Stimulated activated CD4-positive, alpha-beta T cell treated with anti-CD3 and anti-CD28 coated beads, Interleukin-1b, Interleukin-23, amount 100 ng/mL, for 1 hour (primary cell): ENCODE measurements at places on chromosomes 7 and 10.

DNA sequence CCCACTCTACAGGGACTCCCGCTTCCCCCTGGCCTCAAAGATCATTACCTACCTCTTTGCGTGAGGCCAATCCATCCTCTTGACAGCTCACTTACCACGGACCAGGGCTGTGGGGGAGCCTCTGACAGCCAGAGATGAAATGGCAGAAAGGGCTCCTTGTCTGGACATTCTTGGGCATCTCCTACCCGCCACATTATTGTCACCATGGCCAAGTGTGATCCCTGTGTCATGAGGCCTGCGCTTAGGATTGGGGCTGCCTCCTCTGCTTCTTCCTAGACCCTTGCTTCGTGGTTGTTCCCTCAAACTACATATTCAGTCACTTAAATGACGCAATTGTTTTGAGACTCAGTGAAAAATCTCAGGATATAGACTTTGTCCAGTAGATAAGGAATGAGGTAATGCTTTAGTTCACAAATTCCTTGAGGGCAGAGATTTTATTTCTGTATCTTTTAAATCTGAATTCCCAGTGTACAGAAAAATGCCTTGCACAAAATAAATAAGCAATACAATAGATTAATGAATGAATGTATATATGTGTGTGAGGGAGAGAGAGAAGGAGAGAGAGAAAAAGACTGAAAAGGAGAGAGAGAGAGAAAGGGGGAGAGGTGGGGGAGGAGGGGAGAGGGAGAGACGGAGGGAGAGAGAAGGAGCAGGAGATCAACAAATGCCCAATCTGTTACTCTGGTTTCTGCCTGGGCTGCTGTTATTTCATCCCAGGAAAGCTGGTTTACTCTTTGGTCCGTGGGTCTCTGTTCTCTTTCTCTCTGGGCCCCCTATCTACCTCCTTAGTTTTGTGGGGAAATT, 159.0 kb downstream of the PLXNA4 start:
- DNase-seq = no peak

DNA sequence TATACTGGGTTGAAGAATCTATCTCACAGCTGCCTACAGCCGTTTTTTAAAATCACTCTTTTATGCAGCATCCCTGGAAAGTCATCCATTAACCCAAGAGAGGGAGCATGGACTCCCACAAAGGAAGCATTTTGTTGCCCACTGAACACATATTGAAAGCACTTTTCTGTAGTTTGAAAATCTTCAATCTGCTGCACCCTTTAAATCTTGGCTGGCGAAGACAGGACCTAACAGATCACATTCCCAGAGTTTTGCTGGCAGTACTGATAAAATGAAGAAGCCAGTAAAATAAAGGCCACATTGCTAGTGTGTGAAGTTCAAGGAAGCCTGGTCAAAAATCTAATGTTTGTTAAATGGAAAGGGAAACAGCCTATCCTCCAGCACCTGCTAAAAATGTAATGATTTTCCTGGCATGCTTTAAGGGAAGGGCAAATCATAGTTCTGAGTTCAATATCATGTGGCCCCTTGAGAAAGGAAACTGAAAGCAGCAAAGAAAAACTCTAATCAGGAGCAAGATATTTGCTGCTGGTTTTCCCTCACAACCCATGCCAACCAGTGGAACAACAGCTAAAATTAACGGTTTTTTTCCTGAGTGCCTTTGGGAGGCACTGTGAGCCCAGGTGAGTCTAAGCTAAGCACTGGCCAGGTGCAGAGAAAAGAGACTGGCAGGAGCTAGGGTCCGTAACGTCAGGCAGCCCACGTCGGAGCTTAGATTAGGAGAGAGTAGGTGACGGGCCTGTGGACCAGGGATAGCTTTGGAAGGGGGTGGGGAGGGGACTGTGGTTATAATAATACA, 97.9 kb upstream of the PALS2 start:
- DNase-seq = no peak

- no peak for DNase-seq
These were observed 24.4 kb downstream of the EBF3 start for GRCh38 chr10:129939416-129940275.

DNA sequence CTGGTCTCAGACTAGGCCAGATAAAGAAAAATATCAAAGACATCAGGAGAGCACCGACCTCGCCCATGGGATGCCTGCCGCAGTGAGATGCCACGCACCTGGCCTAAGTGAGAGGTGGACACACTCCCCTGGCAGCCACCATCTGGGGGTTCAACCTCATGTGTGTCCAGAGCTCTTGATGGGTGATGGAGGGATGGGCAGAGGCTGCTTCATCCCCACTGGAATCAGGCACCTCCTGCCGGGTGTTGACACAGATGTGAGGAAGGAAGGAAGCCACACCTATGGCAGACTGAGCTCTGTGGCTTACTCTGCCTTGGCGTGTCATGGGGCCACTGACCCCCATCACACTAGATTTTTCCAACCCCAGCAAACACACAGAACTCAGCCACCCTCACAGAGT, 11.4 kb downstream of the ZNF488 start:
- no peak for DNase-seq

- no peak for DNase-seq
These were observed 396.0 kb downstream of the SEMA3D start for GRCh38 chr7:84790882-84791281.

GRCh38 chr7:102934239-102934638, 21.4 kb downstream of the LRRC17 start:
- no peak for DNase-seq

DNA sequence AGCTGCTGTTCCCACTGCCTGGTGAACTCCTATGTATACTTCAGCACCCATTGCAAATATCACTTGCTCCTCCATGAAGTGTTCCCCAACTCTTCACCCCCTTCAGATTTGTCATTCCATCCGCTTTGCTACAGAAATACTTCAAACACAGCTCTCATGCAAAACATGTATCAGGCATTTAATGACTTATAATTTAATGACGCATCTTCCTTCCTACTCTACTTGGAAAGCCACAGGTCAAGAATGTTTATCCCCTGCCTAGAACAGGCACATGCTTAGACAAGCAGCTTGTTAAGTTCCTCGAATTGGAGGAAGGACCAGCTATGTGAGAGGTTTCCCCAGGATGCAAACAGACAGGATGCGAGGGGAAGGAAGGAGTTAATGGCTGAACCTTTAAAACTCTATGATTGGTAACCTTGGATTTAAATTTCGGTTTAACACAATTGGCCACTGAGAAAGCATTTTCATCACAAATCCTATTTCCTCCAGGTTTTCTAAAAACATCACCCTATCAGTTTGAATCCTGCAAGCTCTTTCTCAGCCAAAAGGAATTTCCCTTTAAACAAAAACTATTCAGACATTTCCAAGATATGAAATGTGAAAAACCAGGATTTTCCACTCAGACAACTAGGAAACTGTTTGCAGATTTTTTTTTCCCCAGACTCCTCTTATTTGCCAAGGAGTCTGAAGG, 11.5 kb downstream of the CREB3L2 start:
- no peak for DNase-seq

DNA sequence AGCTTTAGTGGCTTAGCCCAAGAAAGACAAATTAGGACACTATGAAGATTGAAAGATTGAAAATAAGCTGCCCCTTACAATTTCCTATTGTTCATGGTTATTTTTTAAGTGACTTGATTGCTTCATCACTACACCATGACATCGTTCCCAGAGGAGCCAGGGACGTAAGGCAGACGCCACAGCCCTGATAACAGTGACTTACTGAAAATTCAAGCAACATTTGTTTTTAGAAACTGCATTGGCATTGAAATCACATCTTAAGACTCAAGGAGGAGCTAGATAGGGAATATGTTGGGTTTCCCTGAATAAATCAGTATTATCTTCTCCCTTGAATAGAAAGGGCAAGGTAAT, 38.7 kb upstream of the ANK3 start:
- no peak for DNase-seq

DNA sequence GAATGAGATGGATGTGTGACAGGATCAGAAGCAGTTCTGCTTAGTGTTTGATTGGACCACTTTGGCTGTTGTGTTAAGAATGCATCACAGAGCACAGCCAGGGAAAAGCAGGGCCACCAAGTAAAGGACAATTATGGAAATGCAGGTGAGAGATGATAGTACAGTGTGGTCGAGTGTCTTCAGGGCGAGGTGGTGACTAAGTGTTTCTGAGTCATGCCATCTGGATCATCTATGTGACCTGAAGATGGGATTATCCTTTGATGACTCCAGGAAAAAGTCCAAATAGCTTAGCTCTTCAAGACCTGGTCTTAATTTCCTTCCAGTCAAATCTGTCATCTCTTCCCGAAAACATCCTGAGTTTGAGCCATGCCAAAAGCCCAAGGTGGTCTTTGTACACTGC, 523.2 kb upstream of the IGFBP3 start:
- no peak for DNase-seq

DNA sequence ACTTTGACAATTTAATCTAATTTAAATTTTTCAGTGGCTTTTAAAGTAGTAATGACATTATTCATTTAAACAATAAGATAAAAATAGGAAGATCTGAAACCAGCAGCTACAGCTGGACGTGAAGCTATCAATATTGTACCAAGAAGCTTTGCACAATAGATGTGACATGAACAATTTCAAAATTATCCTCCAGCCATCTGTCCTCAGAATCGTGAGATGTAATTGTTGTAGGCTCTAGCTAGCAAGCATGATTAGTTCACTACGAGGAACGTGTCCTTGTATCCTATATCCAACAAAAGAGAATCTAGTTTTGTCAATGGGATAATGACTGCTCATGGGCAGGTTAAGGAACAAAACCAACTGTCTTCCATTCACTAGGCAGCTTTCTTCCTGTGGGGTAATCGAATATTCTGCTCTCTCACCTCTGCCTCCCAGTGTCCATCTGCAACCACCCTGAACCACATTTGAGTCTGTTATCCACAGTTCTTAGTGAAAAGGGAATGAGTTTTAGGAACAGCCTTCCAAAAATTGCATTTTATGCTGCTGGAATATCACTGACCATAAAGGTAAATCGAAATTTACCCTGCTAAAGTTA, 247.3 kb downstream of the PARD3 start:
- DNase-seq = no peak

DNA sequence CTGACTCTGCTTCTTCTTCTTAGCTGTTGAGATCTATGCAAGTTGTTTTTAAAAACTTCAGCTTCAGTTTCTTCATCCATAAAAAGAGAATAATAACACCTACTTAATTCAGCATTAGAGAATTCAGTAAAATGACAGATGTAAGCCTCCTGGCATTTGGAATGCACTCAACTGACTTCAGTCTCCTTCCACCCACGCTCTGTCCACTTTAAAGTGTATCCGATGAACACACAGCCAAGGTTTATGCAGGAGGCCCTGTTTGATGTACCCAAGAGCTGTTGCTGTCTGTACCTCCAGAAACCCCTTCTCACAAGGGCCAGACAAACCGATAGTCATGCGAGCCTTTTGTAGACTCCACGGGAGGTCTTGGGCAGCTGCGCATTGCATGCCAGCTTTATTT, 27.1 kb upstream of the SLC35B4 start:
- no peak for DNase-seq

GRCh38 chr10:13404305-13404759, 56.2 kb upstream of the SEPHS1 start:
- no peak for DNase-seq

DNA sequence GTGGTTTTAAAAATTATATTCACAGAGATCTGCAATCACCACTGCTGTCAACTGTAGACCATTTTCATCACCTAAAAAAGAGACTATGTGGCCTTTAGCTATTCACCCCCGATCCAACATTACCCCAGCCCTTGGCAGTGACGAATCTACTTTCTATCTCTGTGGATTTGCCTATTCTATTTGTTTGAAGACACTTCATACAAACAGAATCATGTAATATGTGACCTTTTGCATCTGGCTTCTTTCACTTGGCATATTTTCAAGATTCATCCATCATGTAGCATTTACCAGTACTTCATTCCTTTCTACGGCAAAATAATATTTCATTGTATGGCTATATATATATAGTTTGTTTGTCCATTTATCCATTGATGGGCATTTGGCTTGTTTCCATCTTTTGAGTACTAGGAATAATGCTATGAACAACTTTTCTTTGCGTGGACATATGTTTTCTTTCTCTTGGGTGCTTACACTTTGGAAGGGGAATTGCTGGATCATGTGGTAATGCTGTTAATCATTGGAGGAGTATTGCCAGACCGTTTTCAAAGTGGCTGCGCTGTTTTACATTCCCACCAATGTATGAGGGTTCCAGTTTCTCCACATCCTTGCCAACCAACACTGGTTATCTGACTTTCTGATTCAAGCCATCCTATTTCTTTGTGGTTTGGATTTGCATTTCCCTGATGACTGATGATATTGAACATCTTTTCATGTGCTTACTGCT, 22.3 kb downstream of the ADAMTS14 start:
- no peak for DNase-seq

DNA sequence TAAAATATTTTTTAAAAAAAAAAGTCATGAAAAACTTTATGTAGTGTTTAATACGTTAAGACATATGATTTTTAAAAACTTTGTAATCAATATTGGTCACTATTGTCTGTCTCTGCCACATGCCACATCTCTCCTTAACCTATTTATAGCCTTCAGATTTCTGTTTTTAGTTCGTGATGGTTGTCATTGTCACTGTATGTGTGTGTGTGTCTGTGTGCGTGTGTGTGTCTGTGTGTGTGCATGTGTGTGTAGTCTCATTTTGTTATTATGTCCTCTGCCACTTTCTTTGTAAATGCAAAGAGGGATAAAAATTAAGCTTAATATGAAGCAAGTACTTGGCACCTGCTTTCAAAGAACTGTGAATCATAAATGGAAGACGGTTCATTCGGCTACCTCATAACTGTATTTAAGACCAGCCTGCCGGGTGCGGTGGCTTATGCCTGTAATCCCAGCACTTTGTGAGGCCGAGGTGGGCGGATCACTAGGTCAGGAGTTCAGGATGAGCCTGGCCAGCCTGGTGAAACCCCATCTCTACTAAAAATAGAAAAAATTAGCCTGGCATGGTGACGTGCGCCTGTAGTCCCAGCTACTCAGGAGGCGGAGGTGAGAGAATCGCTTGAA, 354.0 kb downstream of the ARL4A start:
- no peak for DNase-seq

- DNase-seq = no peak
These were observed 451.2 kb downstream of the PLXNA4 start for GRCh38 chr7:132125096-132125495.

DNA sequence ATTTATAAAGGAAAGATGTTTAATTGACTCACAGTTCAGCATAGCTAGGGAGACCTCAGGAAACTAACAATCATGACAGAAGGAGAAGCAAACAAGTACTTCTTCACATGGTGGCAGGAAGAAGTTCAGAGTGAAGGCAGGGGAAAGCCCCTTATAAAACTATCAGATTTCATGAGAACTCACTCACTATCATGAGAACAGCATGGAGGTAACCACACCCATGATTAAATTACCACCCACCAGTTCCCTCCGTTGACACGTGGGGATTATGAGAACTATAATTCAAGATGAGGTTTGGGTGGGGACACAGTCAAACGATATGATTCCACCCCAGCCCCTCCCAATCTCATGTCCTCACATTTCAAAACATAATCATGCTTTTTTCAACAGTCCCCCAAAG, 124.2 kb upstream of the PCGF5 start:
- no peak for DNase-seq
